ENCODE measurements at places on chromosomes 12 and 14.

DNA sequence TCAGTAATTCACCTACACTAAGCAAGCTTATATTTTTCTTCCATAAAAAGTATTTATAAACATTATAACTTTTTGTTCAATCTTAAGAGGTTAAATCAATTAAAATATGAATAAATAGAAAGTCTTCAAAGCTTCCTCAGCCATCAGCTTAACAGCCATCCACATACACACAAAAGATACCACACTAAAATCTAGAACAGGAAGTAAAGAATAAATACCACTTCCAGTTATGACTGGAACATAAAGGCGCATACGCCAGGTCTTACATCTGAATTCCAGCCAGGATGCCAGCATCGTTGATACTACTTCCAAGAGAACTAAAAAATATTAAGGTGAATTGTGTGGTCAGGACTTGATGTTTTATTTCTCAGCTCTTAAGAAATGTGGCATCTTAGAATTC, 17.0 kb downstream of the SIX1 start:
- DNase-seq, result no peak

DNA sequence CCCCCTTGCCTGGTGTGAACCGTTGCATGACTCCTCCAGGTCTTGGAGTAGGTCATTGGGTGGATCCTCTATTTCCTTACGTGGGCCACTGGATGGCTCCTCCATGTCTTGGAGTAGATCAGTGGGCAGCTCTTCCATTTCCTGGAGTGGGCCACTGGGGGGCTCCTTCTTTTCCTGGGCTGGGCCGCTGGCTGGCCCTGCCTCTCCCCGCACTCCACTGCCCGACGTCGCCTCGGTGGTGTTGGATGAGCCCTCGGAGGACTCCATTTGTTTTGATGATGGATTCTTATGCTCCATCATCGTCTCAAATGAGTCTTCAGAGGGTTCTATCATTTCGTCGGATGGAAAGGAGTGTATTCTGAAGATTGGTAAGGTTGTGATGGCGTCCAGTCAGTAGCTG, 19.1 kb downstream of the RTL1 start:
- no peak for DNase-seq

DNA sequence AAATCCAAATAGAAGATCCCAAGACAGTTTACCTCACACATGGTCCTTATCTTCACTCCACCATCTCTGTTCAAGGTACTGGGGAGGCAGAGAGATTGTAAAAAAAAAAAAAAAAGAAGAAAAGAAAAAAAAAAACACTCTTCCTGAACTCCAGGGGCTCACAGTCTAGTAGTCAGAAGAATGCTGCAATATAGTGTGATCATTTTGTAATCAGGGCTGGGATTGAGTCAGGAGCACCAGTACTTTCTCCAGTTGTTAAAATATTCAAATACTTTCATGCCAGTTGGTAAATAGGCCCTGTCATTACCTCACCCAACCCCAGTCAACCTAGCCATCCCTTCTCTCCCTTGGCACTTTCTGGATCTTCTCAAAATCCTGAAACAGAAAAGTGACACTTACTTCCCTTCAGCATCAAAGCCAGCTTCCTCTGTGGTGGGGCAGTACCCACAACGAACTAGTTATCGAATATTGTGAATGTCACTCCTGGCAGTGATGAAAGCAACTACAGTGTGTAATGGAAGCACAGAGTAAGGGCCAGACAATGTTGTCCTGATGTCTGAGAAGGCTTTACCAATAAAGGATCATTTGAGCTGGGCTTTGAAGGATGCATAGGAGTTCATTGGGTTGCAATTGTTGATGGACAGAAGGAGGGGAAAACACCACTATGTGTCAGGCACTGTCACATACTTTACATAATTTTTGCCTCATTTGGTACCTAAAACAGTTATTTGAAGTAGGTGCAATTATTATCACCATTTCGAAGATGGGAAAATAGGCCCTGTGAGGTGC, 44.3 kb upstream of the HSPB8 start:
- no peak for DNase-seq

DNA sequence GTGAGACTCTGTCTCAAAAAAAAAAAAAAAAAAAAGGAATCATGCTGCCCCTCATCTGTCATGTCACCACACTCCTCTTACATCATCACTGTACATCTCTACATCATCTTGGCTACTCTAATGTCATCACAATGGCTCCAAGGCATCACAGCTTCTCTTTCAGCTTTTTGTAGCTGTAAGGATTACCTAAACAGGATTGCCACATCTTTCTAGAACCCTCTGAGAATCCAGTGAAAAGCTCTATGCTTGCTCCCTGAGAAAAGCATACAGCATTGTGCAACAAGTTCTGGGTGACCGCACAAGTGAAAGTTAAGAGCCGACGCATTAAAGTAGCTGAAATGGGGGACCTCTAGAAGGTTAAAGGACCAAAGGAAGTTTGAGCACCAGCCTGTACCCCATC, 272.5 kb downstream of the C12orf50 start:
- peak; percentile 12 for DNase-seq

GRCh38 chr14:69685716-69686115, 74.3 kb downstream of the SUSD6 start:
- DNase-seq, result no peak

DNA sequence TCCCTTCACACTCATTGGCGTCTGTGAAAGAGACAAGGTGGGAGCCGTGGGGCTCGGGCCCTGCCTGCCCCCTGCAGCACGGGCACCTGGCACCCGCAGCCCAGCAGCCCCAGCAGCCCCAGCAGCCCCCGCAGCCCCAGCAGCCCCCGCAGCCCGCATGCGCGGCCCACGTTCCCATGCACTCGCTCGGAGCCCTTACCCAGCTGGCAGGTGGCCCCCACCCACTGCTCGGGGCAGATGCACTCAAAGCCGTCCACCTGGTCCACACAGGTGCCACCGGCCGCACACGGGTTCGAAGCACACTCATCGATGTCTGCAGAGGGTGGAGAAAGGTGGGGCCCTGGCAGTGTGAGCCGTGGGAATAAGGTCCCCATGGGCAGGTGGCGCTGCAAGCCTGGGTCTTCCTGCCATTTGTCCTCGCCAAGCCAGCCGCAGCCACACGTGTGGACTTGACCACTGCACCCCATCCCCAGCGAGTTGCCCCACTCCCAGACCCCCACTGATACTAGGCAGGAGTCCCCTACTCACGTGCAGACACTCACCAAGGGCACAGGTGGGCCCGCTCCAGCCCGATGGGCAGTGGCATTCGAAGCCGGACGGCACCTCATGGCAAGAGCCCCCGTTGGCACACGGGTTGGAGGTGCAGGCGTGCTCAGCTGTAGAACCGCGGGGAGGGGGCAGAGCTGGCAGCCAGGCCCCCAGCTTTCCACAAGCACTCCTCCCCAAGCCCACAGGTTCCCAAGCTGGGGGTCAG, 17.3 kb downstream of the JAG2 start:
- no peak for DNase-seq

GRCh38 chr14:22184157-22184829, 404.7 kb downstream of the DAD1 start:
- DNase-seq, result peak; percentile 29

All from H4 (cell line).